ENCODE measurements at places on chromosomes 7 and 10.

DNA sequence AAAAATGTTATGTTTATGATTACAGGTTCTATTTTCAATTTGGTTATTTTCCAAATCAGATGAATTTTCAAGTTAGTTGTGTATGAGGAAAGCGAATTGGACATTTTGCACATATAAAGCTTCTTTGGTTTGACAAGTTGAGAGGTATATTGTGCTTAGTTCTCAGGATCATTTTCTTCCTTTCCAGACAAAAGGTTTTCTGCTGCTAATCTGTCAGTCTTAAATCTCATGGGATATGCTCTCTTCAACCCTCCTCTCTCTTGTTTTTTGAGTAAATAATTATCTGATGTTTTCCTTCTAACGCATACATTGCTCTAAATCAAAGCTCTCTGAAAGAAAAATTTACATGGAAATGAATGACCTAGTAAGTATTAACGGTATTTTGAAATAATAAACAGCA is 77.9 kb downstream of the PPP1R3A start:
- DNase-seq = no peak

DNA sequence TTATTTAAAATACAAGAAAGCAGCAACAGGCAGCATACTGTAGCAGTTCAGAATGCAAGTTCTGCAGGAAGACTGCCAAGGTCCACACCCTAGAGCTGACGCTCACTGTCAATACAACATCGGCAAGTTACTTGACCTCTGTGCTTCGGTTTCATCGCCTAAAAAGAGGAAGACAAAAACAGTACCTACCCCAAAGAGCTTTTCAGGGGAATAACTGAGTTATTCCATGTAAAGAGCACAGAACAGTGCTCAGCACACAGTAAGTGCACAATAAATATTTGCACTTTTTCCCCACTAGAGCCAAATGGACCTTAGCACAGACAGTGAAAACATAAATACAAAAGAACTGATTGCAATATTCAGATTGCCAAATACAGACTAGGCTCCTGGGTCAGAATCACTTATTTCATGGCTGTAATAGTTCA is 88.6 kb downstream of the USP6NL start:
- no peak for DNase-seq

- DNase-seq = no peak
Measured at GRCh38 chr10:118924493-118924892, 105.0 kb upstream of the NANOS1 start.

GRCh38 chr7:87188930-87189329 is 30.6 kb downstream of the TMEM243 start:
- DNase-seq = no peak

DNA sequence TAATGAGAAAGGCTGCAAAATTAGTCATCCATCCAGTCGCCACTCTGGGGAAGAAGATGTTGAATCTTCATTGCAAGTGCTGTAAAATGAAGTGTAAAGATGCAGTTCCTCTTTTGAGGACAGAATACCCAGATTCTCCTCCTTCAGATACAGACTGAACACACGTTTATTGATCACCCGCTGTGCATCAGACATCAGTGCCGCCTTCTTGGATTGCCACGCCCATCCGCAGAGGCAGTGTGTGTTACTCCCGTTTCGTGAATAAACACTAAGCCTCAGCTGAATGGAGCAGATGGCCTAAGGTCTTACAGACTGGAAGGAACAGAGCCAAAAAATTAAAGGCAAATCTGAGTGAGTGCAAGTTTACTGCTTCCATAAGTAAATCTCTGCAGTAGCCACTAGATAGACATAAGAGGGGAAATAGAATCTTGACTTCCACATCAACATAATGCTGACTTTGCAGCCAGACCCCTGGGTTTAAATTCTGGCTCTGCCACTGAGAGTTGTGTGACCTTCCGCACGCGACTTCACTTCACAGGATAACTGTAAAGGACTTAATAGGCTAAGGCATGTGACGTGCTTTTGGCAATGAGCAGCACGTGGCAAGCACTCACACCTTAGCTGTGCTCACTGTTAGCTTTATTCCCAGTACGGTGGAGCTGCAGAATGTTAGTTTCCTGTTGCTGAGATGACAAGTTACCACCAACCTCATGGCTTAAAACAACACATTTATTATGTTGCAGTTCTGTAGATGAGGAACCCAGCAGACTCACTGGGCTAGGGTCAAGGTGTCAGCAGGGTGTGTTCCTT is 285.9 kb downstream of the CELF2 start:
- no peak for DNase-seq

DNA sequence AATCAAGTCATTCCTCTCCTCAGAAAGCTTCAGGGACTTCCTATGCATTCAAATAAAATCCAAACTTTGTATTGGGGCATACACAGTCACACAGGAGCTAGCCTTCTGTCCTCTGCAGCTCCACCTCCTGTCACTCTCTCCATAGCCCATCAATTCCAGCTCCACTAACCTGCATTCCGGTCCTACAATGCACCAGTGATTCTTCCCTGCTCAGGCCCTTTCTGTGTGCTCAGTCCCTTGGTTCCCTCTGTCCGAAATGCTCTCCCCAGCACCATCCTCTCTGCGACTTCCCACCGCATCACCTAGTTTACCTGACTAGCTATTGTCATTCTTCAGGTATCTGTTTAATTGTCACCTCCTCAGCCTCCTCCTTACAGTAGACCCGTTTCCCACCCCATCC is 26.4 kb upstream of the YAE1 start:
- no peak for DNase-seq

DNA sequence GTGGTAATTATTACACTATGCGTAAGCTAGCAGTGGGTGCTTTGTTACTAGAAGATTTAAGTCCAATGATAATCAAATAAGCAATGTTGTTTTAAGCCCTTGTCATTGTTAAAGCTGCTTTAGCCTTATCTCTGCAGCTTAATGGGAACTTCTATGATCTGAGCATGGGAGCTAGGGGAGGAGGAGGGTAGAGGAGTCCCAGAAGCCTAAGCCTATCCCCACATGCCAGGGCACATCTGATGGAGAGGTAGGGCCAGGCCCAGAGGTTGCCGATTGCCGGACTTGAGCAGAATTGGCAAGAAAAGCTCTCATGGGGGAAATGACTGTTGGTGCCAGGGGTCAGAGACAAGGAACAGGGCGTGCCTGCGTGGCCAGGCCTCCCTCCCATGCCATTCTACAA is 13.4 kb downstream of the CUBN start:
- DNase-seq = no peak

DNA sequence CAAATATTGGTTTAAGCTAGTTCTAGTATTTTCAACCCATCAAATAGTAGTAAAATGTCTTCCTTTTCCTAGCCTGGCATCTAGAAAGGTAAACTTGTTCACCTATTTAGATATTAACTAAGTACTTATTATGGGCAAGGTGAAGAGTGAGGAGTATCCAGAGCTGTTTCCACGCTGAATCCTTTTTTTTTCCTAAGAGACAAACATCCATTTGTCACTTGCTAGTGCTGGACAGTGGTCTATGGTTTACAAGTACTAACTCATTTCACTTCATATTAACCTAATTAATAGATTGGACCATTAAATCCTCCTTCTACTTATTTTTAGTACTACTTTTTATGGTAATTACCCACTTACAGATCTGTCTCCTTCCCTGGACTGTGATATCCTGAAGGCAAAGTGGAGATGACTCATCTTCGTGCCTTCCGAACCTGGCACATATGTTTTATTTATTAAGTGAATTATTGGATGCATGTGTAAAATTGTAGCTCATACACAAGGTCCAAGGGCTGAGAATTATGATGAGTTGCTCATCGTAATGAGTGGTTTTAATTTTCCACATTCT is 159.6 kb upstream of the IGFBP3 start:
- DNase-seq = no peak

GRCh38 chr10:63143987-63144386 is 10.9 kb downstream of the NRBF2 start:
- no peak for DNase-seq

- no peak for DNase-seq
Measured at GRCh38 chr7:157775021-157775559, 438.3 kb downstream of the DNAJB6 start.

- no peak for DNase-seq
Measured at GRCh38 chr10:86782701-86783418, 26.4 kb downstream of the BMPR1A start.
